Mesenteric fat pad (tissue), 1 donor: ENCODE measurements at places on chromosomes 11 and 22. TPM values are rescaled to one million over a fixed set of nuclear protein-coding genes. Genes with fewer than 3 reads are reported as not detected.

The TRIM51 gene
- not detected for total RNA-seq

The TRIM48 gene
- total RNA-seq, result not detected

The KCNA4 gene
- total RNA-seq, result 0.87 TPM

The SAA4 gene
- total RNA-seq, result 4.1 TPM

The MMP8 gene
- 2.6 TPM for total RNA-seq

The TIGD3 gene
- not detected for total RNA-seq

The KCNJ5 gene
- total RNA-seq, result 4.6 TPM

The SCGB1A1 gene
- not detected for total RNA-seq

The FTH1 gene
- 7,690 TPM for total RNA-seq

The SLC29A2 gene
- total RNA-seq, result 5.9 TPM

The VWA5A gene
- 14.6 TPM for total RNA-seq

The RBM14 gene
- total RNA-seq, result 64.0 TPM

The AGBL2 gene
- total RNA-seq, result 0.42 TPM

The OR51B5 gene
- total RNA-seq, result not detected

The VPS37C gene
- total RNA-seq, result 21.5 TPM

The OR8K1 gene
- not detected for total RNA-seq

The HPX gene
- 1.1 TPM for total RNA-seq

The CSF2RB gene
- 13.3 TPM for total RNA-seq

The GUCY1A2 gene
- total RNA-seq, result 6.9 TPM

The OR8D4 gene
- total RNA-seq, result not detected

The NRGN gene
- total RNA-seq, result 4.0 TPM

The STK33 gene
- 1.3 TPM for total RNA-seq

The OR8U1 gene
- total RNA-seq, result not detected

The LDHAL6A gene
- not detected for total RNA-seq

The OR51B4 gene
- total RNA-seq, result not detected

The NAALADL1 gene
- 15.2 TPM for total RNA-seq

The SEZ6L gene
- total RNA-seq, result not detected

The RAPSN gene
- 0.55 TPM for total RNA-seq

The PKNOX2 gene
- 2.6 TPM for total RNA-seq

The PANX3 gene
- not detected for total RNA-seq

The GAL3ST1 gene
- total RNA-seq, result not detected

The CCDC15 gene
- total RNA-seq, result 0.93 TPM

The CARD10 gene
- total RNA-seq, result 10.8 TPM

The ASCL2 gene
- total RNA-seq, result 0.64 TPM

The RAB6A gene
- total RNA-seq, result 122 TPM

The GLYATL2 gene
- total RNA-seq, result not detected

The TSGA10IP gene
- not detected for total RNA-seq

The MAJIN gene
- not detected for total RNA-seq

The MS4A6E gene
- 3.6 TPM for total RNA-seq

The ANO1 gene
- 5.7 TPM for total RNA-seq

The OR52A1 gene
- total RNA-seq, result not detected

The CFAP300 gene
- total RNA-seq, result 3.0 TPM

The BIRC3 gene
- total RNA-seq, result 5.3 TPM

The PIM3 gene
- 124 TPM for total RNA-seq

The MISFA gene
- 3.7 TPM for total RNA-seq
